Suppressor macrophage treated with lipopolysaccharide for 1 hour (primary cell): ENCODE measurements at places on chromosomes 11 and 22.
A peak's percentile ranks its signal among the peaks of the same experiment; 100 is the strongest.

- no peak for DNase-seq
These were observed 789 bp upstream of the NCF4 start for GRCh38 chr22:36860017-36860416.

DNA sequence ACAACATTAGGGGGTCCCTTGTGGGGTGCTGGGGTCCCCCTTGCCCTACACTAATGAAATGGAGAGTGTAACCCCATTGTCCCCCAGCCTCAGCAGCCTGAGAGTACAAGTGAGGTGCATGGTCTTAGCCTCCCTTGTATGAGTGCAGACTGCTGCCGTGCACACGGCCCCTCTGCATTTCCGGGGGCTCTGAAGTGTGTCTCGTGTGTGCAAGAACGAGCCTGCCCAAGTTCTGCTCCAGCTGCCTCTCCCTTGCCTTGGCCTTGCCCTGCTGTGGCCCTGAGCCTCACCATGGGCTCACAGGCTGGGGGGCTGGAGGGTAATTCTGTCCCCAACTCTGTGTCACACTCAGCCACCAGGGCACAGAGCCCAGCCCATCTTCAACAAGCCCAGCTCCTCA lies 5.2 kb upstream of the EHD1 start:
- DNase-seq = no peak

GRCh38 chr11:75425422-75425821 lies 7.6 kb downstream of the KLHL35 start:
- DNase-seq = no peak

- DNase-seq = no peak
These were observed 52.7 kb upstream of the CHRM4 start for GRCh38 chr11:46444305-46444704.

DNA sequence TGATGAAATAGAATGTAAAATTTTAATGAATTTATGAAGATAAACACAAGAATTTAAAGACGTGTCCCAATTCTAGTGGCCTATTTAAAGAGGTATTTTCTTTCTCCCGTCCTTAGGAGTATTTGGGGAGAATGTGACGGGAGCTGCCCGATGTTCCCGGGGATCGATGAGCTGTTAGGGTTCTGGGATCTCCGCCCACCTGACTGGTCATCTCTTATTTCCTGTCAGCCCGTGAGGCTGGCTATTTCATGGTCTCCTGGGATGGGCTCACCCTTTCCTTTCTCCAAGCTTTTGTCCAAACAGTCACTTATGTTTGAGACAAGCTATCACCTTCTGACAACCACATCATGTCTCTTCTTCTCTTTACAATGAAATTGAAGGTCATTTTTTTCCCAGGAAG lies 16.9 kb upstream of the CLMP start:
- no peak for DNase-seq

DNA sequence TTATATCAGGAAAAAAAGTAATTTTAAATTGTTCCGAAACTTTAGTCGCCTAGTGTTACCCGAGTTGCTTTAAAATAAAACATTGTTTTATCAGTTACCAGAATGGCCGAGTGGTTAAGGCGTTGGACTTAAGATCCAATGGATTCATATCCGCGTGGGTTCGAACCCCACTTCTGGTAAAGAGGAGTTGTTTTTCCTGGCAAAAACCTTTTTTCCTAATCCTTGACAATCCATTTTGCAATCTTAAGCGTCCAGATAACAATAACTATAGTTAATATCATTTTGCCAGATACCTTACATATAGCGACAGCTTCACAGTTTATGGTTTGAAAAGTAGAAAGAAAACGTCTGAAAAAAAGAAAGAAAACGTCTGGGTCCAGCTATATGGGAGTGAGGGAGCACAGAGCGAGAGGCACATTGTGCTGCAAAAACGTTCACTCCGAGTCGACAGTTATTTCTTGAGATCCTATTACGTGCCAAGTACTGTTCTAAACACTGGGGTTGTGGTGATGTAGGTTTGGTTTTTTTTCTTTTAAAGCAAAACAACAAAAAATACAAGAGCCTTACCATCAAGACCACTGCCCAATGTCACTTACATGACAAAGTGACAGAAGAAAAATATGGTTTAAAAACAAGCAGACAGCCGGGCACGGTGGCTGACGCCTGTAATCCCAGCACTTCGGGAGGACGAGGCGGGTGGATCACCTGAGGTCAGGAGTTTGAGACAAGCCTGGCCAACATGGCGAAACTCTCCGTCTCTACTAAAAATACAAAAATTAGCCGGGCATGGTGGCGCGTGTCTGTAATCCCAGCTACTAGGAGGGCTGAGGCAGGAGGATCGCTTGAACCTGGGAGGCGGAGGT lies 40.6 kb downstream of the OR4D9 start:
- DNase-seq = peak; percentile 67

DNA sequence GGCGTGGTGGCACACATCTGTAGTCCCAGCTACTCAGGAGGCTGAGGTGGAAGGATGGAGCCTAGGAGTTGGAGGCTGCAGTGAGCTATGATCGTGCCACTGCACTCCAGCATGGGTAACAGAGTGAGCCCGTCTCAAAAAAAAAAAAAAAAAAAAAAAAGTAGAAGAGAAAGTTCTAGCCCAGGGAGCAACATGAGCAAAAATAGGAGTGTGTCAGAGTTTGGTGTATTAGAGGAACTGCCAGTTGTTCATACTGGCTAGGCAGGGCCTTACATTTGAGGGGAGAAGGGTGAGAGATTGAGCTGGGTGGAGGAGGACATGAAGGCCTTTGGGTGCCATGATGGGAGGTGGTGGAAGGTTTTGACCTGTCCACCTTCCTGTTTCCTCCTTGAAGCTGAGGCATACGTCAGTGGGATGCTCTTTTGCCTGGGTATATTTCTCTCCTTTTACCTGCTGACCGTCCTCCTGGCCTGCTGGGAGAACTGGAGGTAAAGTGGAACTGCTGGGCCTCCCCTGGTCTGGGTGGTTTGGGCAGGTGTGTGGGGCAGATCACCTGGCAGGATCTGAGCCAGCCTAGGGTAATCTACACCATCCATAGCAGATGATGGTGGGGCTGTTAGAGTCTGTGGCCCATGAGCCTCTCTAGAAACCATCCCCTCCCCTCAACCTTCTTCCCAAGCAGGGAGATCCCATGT lies 7.3 kb downstream of the SIDT2 start:
- peak; percentile 79 for DNase-seq

GRCh38 chr11:121651257-121651605 lies 198.5 kb upstream of the SORL1-AS1 start:
- no peak for DNase-seq

DNA sequence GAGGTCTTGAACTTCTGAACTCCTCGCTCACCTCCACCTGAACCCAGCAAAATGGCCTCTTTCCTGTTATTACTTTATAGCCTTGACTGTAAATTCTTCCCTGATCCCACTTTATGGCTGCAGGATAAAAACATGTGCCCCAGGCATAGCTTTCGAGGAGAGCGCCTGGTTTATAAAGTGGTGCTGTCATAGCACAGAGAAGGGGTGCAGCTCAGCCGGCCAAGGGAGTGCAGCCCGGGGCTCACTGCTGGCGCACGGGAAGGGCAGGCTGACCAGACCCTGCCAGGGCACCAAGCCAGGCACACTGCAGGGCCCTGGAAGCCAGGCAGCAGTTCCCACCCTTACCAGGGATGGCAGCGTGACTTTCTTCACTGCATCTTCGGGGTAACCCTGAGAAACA lies 50.9 kb downstream of the ISX start:
- DNase-seq = no peak

- peak; percentile 91 for DNase-seq
These were observed 734 bp downstream of the PPP1R14B start for GRCh38 chr11:64245797-64246620.

DNA sequence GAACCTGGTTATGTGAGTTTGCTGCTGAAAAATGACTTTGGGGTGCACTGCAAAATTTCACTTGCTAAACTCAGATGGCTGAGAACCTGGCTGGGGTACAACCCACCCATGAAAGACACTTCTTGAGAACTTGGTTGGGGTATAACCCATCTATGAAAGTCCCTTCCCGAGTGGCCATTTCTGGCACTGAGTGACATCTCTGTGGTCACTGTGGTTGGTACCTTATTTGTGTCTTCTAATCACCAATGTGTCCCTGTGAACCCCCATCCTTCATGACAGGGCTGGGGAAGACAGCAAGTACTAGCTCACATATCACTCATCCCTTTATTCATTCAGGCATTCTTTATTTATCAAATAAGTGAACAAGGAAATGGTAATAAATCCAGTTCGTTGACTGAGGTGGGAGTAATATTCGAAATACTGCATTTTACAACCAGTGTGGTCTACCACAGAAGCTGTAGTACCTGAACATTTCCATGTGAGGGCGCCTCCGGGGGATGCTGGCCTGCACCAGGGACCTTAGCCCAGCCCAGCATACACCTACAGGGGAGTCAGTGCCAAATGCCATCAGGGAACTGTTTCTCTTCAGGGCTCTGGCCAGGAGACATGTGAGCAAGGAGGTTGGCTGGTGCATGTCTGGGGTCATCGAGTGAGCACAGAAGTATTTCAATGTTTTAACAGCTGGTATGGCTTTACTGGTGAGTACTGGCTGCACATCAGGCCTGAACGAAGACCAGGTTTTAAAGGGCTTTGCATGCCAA lies 122.1 kb downstream of the CSNK2A3 start:
- no peak for DNase-seq

DNA sequence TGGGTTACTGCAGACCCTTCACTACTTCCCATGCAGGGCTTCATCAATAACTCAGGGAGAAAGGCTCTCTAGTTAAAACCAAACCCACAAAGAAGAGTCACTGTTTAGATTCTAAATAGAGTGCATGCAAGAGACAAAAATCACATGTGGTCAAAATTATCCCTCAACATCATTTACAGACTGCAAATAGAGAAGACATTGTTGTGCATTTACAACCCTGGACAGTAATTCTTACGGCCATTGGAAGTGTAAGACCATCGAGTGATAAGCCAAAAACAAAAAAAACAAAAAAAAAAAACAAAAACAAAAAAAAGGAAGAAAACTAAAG lies 93.4 kb downstream of the RASSF10 start:
- DNase-seq = no peak

GRCh38 chr22:44740307-44740706 lies 12.1 kb upstream of the ARHGAP8 start:
- no peak for DNase-seq

DNA sequence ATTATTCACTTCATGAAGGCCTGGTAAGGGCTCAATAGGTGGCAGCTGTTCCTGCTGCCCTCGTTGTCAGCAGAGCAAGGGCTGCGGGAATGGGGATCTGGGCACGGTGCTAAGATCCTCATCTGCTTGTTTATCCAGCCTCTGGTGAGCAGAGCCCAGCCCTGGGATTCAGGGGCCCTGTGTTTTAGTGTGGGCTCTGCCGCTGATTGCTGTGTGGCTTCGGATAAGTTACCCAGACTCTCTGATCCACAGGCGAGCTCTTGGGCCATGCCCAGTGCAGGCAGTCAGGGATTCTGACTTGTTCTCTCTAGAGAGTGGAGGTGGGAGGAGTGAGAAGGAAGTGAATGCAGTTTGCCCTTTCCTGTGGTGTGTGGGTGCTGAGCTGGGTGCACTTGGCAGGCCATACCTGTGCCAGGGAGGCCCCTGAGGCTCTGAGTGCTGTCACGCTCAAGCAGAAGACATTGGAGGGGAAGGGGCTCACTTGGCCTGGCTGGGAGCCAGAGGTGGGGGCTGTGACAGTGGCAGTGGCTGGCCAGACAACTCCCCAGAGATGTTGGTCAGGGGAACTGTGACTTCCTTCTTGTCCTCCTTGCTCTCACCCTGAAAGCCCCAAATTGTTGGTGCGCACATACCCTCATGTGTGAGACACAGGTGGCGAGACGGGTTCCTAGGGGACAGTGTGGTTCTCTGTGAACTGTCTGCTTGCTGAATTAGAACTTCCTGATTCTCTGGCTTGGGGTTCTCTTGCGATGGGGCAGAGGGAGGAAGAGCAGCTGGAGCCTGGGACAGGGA lies 43.7 kb downstream of the CD82 start:
- DNase-seq = peak; percentile 45

DNA sequence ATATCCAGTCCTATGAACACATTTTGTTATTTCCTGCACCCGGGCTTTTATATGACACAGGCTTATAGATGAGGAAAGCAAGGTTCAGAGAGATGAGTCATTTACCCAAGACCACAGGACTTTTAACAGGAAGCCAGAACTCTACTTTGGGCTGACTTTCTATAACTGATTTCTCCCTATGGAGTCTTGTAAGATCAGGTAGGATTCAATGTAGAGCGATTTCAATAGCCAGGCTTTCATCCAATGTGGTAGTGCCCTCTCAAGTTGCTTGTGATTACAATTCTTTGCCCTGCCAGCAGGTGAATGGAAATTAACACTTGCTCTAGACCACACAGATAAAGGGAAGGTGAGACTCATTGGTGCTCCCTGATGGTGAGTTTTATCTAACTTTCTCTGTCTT lies 378.3 kb downstream of the INSC start:
- DNase-seq = no peak

DNA sequence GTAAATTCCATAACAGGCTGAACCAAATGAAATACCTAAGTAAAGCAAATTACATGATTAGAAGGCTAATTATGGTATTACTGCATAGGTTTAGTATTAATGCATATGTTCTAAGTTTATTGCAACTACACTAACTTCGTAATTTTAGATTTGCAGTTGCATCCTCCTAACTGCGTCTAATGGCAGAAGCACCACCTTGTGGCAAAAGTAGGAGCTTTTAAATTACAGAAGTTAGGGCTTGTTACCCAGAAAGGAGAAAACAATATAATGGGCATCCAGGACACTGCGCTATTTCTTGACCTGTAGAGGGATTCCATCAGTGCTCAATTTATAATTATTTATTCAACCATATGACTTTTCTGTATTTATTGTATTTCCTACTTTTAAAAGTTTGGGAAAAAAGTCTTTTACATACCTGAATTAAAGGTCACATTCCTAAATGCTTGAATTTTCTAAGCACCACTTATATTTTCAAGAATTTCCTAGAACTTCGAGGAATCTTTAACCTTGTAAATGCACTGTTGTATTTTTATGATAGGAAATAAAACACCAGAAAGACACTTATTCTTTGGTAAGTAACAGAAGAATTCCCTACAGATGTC lies 16.3 kb upstream of the GPR83 start:
- peak; percentile 38 for DNase-seq

DNA sequence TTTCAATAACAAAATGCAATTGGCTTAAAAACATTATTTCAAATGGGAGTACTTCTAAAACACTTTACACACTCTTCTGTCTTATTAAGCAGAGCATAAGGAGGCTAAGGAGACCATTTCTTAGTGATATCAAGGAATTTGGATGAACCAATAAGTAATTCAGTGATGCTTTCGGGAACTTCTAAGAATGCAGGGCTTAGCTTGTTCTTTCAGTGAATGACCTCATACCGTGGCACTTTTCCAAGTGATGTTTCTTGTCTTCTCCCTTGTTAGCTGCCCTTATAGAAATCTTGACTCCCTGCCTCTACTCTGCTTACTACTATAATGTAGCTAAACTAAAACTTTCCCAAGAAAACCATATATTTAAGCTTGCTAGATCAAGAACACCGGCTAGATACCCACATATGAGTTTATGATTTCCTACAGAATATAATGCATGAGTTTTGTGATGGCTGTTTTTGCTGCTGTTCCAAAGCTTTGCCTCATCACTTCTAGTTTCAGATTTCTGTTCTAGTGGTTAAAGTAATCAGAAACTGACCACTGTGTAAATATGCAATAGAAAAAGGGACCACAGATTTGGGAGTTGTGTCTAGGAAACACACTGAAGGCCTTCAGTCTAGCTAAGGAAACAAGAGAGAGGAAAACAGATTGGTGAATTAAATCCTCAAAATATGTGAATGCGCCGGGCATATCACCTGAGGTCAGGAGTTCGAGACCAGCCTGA lies 37.5 kb upstream of the STK33 start:
- DNase-seq = no peak

- no peak for DNase-seq
These were observed 14.5 kb downstream of the AQP11 start for GRCh38 chr11:77604281-77604680.

GRCh38 chr22:48318575-48319320 lies 1508.9 kb downstream of the BRD1 start:
- DNase-seq = no peak

- DNase-seq = no peak
These were observed 63.2 kb upstream of the FIBIN start for GRCh38 chr11:26930518-26931247.
